ENCODE measurements at places on chromosomes 6 and 20.

- no peak for DNase-seq
These were observed 32.5 kb upstream of the DLGAP4 start for GRCh38 chr20:36273414-36274180.

GRCh38 chr6:78400076-78400475 lies 467.3 kb upstream of the IRAK1BP1 start:
- no peak for DNase-seq

DNA sequence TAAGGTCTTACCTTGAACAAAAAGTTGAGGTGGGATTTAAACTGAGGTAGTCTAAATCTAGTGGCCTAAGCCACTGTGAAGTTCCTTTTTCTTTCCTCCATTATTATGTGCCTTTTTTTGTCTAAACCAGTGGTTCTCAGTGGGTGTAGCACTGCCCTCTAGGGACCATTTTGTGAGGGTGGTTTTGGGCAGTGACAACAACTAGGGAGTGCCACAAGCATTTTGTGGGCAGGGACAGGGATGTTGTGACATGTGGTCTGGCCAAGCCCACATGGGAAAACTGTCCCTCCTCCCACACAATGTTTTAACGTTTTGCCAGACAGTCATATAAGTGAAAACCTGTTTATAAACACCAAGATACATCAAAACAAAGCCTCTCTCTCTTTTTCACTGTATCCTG lies 899.4 kb upstream of the FLRT3 start:
- no peak for DNase-seq

- DNase-seq: no peak
These were observed 43.9 kb downstream of the EBF4 start for GRCh38 chr20:2736441-2736840.

DNA sequence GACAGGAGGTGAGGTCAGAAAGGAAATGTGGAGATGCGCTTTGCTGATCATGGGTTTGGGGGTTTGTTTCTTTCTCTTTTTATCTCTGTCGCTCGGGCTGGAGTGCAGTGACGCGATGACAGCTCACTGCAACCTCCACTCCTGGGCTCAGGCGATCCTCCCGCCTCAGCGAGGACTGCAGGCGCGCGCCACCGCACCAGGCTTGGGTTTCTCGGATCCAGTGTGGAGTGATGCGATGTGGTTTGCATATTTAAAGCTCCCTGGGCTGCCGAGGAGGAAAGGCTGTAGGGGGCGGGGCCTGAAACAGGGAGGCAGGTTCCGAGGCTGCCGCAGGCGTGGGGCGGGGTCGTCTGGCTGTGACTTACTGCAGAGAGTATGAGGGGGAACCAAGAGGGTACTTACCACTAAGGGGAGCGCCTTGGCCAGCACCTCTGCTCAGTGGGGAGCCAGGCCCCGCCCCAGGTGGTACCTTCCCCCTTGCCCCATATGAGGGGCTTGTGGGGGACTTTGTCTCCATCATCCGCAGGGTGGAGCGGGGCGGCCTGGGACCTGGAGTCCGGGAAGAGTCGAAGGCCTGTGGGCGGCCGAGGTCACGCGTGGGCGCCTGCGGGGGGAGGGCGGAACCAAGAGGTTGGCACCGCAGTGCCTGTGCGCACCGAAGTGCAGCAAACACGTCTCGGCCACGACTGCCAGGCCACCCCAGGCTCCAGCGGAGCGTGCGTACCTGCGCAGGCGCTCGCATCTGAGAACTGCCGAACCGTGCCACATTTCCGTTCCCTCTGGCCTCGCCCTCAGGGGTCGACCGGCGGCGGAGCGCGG lies 12.7 kb upstream of the BAK1 start:
- DNase-seq: no peak

DNA sequence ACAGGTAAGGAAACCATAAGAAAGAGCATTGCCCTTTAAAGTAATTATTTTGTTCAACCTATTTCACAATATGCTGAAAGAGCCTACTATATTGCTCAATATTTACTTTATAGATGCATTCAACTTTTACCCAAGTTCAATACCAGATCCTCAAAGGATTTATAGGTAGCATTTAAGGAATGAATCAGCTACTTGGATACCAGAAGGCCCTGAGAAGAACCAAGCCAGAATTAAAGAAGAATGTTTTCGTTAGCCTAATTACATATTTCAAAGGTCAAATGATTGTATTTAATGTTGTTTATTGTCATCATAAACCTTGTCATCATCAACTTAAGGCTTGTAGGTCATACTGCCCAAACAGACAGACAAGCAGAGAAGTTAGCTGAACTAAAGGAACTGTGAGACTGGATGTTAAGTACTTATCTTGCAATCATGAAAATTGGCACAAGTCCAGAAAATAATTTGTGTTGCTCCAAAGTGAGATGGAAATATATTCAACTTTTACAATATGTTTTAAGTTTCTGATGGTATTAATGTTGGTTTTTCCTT lies 636.7 kb downstream of the RFPL4B start:
- no peak for DNase-seq

DNA sequence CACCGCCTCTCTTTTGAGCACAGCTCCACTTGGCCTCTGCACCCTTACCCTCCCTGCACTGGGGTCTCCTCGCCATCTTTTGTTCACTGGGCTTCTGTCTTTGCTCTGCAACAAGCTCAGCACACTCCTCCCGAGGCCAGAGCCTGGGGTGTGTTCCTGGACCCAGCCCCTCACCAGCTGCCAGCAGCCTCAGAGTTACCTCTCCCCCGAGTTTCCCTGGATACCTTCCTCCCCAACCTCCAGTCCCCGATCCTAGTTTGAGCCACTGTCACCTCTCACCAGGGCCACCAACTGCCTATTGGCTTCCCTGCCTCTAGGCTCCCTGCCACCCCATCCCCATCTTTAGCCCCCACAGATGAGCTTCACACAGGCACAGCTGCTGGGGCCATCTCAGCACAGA lies 12.3 kb downstream of the CYP21A2 start:
- DNase-seq: no peak

Measured in cerebellar nuclear complex (tissue), 1 donor.